ENCODE measurements at places on chromosomes 7 and 10.

DNA sequence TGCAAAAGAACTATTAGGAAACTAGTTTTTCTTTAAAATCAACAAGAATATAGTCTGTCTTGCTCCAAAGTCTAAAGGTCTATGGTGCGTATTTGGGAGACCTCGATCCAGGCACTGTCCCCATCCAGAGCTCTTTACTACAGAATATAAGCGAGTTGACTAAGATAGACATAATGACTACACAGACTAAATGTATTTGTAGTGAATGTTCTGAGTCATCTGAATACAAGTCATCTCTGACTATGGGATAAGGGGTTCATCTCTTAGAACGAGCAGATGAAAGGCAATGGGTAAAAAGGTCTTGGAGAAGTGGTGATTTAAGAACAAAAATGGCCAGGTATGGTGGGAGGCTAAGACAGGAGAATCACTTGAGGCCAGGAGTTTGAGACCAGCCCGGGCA, 136.0 kb upstream of the RSU1 start:
- no peak for DNase-seq

DNA sequence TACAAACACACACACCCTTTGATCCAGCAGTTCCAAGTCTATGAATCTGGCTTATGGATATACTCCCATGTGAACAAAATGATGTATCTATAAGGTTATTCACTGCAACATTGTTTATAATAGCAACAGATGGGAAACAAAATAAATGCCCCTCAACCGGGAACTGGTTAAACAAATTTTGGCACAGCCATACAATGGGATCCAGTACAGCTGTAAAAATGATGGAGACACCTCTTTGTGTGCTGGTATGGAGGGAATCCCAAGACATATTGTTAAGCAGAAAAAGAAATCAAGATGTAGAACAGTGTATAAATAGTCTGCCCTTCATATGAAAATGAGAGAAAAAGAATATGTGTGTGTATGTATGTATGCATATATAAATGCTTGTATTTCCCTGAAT, 155.5 kb downstream of the SNX10 start:
- no peak for DNase-seq

- no peak for DNase-seq
Observed at GRCh38 chr7:106050002-106050745, 61.9 kb downstream of the SYPL1 start.

DNA sequence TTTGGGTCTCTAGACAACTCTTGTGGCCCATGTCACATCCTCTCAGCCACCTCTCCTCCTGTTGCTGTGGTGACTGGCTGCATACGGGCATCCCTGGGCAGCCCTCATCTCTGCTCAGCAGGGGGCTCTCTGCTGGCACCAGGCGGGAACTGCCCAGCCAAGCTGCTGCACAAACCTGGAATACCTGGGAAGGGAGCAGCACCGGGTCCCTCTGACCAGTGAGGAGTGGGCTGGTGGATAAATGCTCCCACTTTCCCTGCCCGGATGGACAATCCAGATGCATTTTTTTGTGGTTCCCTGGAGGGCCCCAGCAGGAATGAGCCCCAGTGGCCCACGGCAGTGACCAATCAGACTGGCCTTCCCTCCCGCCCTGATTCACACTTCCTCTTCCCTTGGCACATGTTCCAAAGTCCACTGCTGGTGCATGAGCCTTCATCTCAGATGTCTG, 21.9 kb downstream of the GRID1 start:
- no peak for DNase-seq

DNA sequence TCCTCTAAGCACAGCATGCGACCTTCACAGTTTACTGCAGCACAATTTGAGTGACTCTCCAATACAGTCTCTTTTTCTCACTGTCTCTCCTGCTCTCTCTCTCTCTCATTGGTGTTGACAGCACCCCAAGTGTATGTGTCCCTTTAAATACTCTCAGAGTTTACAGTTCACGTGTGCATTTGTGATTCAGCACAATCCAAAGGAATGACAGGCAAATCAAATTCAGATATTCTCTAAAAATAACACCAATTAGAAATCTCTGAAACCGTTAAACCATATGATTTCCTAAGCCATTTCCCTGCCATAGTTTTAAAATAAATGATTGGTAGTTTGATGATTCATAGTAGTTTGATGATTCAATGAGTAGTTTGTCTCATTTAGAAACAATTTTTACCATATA, 104.0 kb upstream of the GAD2 start:
- no peak for DNase-seq

DNA sequence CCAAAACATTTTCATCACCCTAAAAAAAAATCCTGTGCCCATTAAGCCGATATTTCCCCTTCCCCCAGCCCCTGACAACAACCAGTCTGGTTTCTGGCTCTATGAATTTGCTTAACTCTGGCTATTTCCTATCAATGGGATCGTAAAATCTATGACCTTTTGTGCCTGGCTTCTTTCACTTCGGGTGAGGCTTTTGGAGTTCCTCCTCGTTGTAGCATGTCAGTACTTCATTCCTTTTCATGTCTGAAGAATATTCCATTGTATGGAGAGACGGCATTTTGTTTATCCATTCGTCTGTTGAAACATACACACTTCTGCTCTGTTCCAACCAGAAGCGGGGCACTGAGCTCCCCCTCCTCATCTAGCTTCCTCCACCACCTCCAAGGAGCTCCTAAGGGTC, 29.5 kb downstream of the TACC2 start:
- no peak for DNase-seq

DNA sequence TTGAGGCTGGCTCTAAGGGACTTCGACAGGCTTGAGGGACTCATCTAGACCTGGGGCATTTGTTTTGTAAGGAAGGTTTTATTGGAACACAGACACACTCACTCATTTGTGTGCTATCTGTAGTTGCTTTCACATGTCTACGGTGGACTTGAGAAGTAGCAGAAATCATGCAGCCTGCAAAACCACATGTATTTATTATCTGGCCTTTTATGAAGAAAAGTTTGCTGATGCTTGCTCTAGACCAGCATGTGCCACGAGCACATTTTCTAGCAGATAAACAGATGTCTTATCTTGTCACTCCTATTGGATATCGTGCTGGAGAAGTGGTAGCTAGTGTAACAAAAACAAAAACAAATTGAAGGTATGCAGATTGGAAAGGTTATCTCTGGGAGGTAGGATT, 9.8 kb downstream of the UPP1 start:
- no peak for DNase-seq

- no peak for DNase-seq
Observed at GRCh38 chr10:132220061-132220460, 33.3 kb downstream of the DPYSL4 start.

DNA sequence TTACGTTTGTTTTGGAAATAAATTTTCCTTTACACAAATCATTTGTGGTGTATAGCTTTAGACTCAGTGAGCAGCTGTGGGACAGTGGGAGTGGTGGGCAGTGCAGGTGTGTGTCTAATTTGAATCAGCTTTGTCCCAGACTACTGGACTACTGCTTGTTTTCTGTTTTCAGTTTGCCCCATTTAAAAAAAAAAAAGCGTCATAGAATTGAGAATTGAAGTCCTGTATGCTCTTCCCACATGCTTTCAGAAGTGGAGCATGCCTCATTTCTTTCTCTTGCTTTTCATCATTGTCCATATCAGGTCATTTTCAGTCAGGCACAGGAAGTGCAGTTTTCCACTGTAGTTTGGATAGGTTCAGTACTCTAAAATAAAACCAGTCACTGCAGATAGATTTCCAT, 66.1 kb downstream of the SHH start:
- no peak for DNase-seq

- DNase-seq, result no peak
Observed at GRCh38 chr10:59677253-59677831, 32.3 kb downstream of the SLC16A9 start.

DNA sequence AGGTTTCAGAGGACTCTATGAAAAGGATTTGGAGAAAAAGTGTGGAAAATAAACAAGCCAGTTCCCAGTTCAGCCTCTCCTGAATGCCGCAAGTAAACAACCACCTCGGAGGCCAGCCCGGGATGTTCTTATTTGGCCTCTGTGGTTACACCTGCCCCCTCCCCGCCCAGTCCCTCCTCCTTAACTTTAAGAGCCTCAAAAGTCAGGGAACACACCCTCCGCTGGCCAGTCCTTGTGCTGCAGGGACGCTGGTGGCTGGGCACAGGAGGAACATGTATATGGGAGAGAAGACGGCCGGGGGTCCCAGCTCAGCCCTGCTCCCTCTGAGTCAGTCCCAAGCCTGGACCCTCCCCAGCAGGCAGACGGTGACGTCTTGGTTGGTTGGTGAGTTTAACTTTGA, 6.1 kb downstream of the CHST3 start:
- DNase-seq, result no peak

- no peak for DNase-seq
Observed at GRCh38 chr10:46296641-46297141, 9.9 kb downstream of the ANTXRL start.

GRCh38 chr10:114052255-114052654, 8.6 kb downstream of the ADRB1 start:
- DNase-seq, result no peak

DNA sequence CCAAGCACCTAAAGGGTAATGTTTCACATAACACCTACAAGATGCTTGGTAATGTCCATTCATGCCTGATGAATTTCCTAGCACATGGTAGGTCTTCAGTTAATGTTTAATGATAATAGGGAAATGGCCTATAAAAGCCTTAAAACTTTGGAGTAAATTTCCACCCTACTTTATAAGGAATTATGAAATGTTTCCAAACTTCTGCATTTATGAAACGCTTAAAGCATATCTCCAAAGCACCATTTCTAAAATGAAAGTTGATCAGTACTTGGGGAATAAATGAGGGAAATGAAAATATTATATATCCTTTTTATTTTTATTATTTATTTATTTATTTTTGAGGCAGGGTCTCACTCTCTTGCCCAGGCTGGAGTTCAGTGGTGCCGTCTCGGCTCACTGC, 51.8 kb downstream of the INPP5F start:
- no peak for DNase-seq

DNA sequence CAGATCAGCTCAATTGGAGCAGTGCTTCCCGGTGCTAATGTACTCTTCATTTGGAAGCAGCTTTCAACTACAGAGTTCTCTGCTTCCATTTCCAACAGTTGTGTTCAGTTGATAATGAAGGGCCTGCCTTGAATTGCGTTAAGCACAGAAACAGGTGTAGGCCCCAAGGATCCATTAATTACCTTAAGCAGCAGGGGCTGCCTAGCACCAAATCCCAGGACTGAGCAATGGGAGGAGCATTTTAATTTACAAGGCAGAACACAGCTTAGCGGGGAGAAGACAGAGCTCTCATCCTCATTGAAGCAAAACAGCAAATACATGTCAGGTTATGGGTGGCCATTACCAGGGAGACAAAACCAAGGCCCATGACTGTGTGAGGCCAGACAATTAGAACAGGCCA, 349.6 kb downstream of the TFEC start:
- DNase-seq, result no peak

DNA sequence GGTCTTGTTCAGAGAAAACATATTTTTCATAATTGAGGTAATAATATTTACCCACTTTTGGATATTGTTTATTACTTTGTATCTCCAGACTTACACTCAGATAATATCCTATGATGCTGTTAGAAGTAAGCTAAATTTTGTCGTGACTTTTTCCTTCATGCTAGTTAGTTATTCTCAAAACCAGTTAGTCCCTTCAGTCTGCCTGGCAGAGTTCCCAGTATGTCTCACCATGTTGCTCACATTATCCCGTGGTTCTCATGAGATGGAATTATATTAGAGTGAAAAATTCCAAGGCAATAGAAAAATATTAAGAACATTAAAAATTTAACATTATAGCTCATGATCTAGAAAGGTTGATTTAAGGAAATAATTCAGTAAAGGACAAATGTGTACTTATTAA, 81.5 kb upstream of the SMIM30 start:
- no peak for DNase-seq

DNA sequence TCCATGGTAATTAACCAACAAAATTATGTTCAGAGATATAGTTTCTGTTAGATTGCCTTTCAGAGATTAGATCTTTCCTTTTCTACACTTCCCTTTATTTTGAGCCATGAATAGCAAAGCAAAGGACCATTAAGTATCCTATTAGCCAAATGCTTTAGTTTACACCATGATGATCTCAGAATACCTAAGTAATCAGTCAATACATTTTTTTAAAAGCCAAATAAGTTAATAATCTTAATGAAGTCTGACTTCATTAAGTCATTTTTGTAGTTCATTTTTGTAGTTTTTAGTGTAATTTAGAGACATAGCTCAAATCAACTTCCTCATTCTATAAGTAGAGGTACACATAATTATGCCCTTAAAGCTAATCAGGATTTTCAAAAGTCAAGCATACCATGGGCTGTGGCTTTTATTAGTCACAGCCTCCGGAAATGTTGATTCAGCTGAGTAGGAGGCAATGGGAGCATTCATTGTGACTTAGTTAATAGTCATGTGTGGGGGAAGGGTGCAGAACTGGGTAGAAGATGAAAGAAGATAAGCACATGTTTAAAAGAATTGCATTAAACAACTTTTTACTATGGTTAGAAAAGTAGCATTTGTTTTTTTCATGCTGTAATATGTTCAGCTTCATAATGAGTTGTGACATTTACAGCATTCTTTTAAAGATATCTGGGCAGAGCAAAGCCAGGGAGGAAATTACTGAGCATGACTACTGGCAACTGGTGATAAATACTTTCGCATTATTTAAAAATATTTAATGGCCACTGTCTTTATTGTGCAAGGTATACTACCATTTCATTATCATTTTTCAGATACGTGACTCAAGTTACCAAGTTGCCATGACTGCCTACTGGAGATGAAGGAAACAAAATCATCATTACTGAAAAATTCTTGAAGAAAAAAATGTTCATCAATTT, 57.3 kb upstream of the CCDC71L start:
- DNase-seq, result peak; percentile 66

DNA sequence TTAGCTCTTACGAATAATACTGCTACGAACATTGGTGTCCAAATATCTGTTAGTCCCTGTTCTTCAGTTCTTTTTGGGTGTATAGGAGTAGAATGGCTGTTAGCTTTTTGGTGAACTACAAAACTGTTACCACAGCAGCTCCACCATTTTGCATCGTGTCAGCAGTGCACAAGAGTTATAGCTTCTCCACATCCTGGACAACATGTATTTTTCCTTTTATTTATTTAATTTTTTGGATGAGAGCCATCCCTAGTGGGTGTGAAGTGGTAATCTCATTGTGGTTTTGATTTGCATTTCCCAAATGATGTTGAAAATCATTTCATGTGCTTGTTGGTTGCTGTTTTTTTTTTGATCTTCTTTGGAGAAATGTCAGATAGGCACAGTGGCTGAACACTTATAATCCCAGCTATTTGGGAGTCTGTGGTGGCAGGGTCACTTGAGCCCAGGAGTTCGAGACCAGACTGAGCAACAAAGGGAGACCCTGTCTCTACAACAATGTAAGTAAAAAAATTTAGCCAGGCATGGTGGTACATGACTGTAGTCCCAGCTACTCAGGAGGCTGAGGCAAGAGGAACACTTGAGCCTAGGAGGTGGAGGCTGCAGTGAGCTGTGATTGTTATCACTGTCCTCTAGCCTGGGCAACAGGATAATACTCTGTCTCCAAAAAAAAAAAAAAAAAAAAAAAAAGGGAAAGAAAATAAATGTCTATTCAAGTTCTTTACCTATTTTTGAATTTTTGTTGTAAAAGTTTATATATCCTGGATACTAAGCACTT, 31.7 kb downstream of the TRIM24 start:
- no peak for DNase-seq

GRCh38 chr10:33900596-33900995, 566.1 kb upstream of the NRP1 start:
- DNase-seq, result no peak

Data from activated CD4-positive, CD25-positive, alpha-beta regulatory T cell treated with anti-CD3 and anti-CD28 coated beads, Interleukin-2, amount 50 U/mL, for 16 hours (primary cell).